Stimulated activated CD4-positive, alpha-beta T cell treated with anti-CD3 and anti-CD28 coated beads, Interleukin-1b, Interleukin-23, amount 100 ng/mL, for 24 hours (primary cell): ENCODE measurements at places on chromosomes 12 and 14.

DNA sequence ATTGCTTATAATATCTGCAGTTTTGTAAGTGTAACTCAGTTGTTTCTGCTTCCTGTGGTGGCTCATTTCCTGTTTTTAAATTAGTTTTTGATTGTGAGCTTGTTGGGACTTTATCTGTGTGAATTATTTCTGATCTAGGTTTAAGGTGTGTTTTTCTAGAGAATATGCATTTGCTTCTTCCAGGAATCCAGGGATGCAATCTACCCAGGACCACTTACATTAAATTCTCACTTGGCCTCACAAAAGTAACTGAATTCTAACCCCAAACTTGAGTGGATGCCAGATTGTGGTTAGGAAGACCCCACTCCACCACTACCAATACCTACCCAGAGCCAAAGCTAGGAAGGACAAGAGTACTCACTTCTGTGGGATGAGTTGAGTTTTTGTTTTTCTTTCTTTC lies 11.9 kb downstream of the STYX start:
- no peak for DNase-seq

GRCh38 chr12:75606151-75606550 lies 94.7 kb upstream of the KRR1 start:
- no peak for DNase-seq

GRCh38 chr12:79886917-79887519 lies 47.9 kb downstream of the PPP1R12A start:
- no peak for DNase-seq

- no peak for DNase-seq
Observed at GRCh38 chr14:104152686-104153393, 14.5 kb downstream of the KIF26A start.

DNA sequence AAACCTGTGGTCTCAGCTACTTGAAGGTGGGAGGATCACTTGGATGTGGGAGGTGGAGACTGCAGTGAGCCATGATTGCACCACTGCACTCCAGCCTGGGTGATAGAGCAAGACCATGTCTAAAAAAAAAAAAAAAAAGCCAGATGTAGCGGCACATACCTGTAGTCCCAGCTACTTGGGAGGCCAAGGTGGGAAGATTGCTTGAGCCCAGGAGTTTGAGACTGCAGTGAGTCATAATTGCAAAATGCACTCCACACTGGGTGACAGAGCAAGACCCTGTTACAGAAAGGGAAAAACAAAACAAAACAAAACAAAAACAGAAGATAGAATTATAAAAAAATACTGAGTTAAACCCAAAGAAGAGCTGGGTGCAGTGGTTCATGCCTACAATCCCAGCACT lies 29.1 kb upstream of the APOF start:
- no peak for DNase-seq

GRCh38 chr14:22530127-22530526 lies 58.9 kb downstream of the DAD1 start:
- no peak for DNase-seq

DNA sequence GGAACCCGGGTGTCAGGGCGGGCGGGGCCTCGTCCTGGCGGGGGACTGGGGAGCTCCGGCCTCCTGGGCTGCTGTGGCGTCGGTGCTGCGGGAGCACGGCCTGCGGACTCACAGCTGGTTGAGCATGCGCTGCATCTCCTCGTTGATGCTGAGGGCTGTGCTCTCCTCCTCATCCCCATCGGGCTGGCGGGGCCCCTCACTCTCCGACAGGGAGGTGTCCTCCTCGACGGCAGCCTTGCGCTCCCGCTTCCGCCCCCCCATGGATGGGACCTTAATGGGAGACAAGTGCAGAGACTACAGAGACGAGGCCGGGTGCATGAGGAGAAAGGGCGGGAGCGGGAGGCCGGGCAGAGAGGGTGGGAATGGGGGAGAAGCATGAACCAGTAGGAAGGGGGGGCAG lies 7.3 kb downstream of the IFFO1 start:
- DNase-seq, result no peak

DNA sequence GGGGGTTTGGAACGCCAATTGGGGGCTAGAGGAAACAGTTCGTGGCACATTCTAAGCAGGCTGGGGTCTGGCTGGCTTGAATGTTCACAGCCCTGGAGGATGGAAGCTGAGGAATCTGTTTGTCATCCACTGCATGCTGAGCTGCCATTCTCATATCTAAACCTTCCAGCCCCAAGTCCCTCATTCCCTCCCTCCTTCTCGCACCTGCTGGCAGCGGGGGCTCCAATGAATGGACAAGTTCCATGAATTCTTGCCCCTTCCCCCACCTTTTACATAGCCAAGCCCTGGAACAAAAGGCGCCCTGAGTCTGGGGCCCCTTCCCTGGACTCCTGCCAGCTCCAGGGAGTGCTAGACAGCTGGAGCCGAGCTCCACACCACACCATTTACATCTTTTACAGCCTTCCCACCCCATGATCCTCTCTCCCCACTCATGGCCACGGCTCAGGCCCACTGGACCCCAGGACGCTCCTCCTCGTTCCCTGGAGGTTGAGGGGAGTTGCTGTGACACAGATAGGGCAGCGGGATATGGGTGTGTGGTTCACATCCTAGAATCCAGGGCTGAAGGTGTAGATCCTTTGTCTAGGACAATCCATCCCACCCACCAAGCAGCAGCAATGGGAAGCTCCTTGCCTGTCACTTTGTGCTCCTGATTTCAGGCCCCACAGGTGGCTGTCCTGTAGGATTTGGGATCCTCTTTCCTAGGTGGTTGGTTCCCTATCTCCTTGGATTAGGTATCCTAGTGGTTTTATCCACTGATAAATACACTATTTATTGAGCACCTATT lies 21.7 kb upstream of the VRTN start:
- DNase-seq, result no peak

GRCh38 chr12:131391399-131391798 lies 319.5 kb upstream of the SFSWAP start:
- no peak for DNase-seq
